Stimulated activated CD8-positive, alpha-beta memory T cell treated with anti-CD3 and anti-CD28 coated beads, Interleukin-2, amount 100 ng/mL, for 1 hour (primary cell): ENCODE measurements at places on chromosomes 1 and 21.

DNA sequence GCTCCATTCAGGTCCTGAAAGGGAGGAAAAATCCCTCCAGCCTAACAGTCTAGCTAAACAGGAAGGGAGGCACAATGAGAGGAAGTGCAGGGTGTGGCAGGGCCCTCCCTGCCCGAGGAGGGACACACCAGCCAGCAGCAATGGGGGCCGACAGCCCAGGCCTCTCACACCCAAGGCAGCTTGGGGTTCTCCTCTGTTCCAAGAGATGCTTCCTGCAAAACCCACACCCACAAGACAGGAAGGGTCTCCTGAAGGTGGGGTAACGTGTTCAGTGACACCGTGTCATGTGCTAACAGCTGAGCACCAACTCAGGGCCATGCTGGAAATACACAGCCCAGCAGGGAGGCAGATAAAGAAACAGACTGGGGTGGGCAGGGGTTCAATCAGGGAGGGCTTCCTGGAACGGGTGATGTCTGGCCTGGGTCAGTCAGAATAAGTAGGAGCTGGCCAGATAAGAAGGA is 10.2 kb downstream of the ECE1 start:
- DNase-seq: no peak

GRCh38 chr1:195740862-195741261 is 867.4 kb downstream of the KCNT2 start:
- no peak for DNase-seq

DNA sequence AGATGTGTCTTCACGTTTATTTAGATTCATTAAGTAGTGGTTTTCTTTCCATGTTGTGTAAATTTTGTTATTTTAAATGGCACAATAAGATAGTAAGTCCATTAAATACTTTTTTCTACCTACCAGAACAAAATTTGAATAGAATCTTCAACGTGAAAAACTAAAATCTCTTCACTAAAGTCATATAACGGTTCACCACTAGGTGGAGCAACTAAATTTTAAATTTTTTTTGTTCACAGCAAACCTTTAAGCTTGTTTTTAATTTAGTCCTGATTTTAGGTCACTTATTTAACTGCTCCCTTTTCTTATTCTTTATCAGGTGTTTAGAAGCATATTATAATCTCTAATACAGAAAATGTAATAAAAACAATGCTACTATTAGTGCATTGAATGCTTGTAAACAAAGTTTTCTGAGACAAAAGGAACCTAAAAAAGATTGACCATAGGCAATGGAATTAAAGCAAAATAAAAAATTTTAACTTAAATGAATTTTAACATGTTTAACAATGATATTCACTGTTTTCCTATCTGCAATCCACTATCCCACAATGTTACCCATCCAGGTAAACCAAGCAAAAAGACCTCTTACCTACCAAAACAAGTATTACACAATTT is 28.3 kb upstream of the PKN2 start:
- DNase-seq: no peak

DNA sequence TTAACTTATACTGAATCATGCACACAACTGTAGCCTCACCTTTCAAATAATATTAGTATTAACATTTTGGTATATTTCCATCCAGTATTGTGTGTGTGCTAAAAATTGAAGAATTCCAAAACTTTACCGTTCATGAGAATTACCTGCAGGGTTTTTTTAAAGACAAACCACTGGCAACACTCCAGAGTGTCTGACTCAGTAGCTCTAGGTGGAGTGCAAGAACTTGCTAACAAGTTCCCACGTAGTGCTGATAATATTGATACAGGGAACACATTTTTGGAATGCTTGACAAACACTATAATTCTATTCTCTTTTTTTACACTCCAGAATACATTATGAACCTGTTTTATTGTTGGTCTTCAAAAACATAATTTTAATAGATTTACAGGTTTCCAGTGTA is 27.7 kb upstream of the SLC5A9 start:
- DNase-seq: no peak

DNA sequence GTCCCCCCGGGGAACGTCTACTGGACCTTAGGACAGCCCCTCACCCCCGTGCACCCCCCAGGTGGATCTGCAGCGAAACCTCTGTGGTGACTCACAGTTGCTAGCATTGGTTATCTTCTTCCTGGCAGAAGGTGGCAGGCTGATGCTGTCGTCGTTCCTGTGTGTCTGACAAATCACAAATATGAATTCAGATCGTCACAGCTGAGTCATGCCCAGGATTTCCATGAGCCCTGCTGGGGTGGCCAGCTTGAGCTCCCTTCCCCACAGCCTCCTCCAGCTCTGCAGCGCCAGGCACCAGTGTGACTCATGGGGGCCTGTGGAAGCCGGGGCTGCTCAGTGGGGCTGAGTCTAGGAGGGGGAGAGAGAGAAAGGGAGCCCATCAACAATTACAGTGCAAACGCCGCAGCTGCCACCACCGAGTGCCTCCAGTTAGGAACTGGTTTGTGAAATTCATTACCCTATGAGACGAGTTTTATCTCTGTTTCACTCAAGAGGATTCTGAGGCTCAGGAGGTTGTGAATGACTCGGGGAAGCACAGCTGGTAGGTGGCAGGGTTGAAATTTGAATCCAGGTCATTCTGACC is 197.9 kb downstream of the DYRK1A start:
- DNase-seq: peak; percentile 80

- DNase-seq: no peak
Measured at GRCh38 chr21:45460011-45460565, 55.1 kb downstream of the COL18A1 start.

GRCh38 chr21:45461806-45462341 is 56.9 kb downstream of the COL18A1 start:
- no peak for DNase-seq

- no peak for DNase-seq
Measured at GRCh38 chr1:91735266-91735845, 150.6 kb downstream of the TGFBR3 start.

GRCh38 chr1:27296773-27297291 is 25.1 kb upstream of the TMEM222 start:
- DNase-seq: peak; percentile 56
